NCI-H1092 treated with DMSO at 0.1 percent for 48 hours (cell line): ENCODE measurements at places on chromosomes 3 and 15.

DNA sequence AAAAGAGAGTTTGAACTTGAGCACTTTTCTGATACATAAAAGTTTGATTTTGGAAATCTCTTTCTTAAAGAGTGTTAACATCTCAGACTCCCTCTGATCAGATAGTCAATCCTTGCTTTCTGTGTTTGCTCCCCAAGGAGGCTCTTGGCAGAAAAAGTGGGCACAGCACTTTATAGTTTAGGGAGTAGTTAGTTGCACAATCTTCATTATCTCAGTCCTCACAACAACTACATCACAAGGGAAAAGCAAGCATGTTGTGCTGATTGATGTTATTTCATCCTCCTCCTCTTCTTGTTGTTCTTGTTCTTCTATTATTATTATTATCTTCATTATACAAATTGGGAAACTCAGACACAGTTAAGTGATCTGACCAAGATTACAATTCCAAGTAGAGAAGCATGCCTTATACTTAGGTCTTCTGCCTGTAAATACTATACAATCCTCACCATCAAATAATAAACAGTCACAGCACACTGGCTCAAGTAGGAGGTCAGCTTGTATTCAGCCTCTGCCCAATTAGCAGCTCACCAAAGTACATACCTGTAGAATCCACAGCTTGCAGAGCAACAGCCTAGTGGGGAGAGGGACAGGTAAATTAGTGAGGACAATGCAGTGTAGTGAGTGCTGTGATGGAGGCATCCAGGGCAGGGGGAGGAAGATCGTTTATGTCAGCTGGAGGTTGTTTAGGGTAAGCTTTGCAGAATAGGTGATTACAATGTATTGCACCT lies 304.1 kb upstream of the MME start:
- DNase-seq, result no peak

DNA sequence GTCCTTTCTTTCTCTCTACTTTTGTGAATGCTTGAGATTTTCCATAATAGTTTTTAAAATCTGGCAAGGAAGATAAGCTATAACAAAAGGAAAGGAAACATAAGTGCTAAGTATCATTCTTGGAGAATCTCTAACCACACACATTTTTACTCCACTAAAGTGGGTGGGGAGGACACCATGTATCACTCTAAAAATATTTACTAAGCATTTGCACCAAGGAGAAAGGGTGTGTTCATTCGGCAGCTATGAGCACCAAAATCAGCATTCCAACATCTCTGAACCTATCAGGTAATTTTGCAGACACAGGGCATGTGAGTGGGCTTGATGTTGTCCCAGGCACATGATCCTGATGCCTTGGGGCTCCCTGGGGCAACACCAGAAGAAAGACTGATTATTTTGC lies 5.5 kb downstream of the B4GALT4 start:
- DNase-seq, result no peak

GRCh38 chr3:64276131-64276530 lies 50.9 kb upstream of the PRICKLE2 start:
- no peak for DNase-seq

GRCh38 chr3:9201266-9201665 lies 48.2 kb downstream of the SRGAP3 start:
- no peak for DNase-seq

GRCh38 chr3:194279101-194279500 lies 72.0 kb downstream of the CPN2 start:
- no peak for DNase-seq

DNA sequence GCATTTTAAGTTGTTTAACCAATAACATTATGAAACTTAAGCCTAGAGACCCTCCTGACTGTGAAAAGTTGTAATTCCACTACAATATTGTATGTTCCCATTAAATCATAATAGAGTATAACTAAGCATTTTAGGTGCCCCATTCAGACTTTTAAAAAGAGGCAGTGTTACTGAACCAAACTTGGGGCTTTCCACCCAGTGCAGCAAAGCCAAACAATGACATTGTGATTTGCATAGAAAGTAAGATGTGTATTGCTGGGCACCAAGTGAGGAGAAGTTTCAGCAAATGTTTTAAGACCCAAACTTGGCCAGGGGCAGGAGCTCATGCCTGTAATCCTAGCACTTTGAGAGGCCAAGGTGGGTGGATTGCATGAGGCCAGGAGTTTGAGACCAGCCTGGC lies 706.2 kb downstream of the GRM7 start:
- no peak for DNase-seq

DNA sequence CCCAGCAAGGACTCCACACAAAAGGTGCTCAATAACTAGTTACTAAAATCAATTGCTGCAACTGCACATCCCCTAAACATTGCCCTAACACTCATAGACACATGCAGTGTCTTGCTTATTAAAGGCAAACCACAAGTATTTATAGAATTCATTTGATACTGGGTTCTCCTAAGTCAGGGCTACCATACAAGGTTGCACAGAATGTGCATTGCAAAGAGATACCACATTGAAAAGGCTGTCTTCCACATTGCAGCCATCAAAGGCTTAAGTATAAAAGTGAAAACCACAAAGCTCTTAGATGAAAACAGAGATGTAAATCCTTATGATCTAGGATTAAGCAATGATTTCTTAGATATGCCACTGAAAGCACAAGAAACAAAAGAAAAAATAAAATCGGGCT lies 33.6 kb upstream of the TOPAZ1 start:
- no peak for DNase-seq

GRCh38 chr3:85800676-85801075 lies 841.9 kb downstream of the CADM2 start:
- peak; percentile 20 for DNase-seq

DNA sequence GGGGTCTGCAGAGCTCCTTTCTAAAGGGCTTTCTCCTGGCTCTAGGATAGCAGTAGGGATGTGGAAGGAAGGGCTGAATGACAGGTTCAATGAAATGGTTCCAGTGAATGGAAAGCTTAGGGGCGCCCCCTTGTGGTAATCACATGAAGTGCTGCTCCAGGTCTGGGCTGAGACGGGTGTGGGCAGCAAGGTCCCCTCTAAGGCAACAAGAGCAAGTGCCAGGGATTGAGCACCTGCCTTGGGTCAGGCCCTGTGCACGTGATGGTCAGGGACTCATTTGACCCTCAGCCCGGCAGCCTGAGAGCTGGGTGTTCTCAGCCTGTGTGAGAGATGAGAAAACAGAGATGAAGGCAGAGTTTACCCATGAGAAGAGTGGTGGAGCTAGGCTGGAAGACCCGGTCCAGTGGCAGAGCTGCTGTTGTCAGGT lies 12.1 kb upstream of the CX3CR1 start:
- DNase-seq, result peak; percentile 33

GRCh38 chr3:167852216-167852615 lies 116.7 kb downstream of the SERPINI1 start:
- no peak for DNase-seq

DNA sequence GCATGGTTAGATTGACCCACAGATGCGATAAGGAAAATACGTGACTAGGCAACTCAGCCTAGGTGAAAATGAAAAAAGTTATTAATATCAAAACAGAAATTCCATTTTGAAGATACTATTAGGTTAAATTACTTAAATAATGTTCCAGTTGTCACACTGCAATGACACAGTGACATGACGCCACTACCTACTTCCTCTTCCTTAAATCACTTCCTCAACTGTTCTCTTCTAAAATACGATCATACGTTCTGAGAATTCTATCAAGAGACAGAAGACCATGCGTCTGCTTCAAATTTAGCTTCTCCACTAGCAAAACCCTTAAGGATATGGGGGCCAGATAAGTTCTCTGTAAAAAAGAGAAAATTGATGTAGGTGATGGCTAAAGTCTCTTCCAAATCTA lies 18.2 kb downstream of the CMTM6 start:
- no peak for DNase-seq

DNA sequence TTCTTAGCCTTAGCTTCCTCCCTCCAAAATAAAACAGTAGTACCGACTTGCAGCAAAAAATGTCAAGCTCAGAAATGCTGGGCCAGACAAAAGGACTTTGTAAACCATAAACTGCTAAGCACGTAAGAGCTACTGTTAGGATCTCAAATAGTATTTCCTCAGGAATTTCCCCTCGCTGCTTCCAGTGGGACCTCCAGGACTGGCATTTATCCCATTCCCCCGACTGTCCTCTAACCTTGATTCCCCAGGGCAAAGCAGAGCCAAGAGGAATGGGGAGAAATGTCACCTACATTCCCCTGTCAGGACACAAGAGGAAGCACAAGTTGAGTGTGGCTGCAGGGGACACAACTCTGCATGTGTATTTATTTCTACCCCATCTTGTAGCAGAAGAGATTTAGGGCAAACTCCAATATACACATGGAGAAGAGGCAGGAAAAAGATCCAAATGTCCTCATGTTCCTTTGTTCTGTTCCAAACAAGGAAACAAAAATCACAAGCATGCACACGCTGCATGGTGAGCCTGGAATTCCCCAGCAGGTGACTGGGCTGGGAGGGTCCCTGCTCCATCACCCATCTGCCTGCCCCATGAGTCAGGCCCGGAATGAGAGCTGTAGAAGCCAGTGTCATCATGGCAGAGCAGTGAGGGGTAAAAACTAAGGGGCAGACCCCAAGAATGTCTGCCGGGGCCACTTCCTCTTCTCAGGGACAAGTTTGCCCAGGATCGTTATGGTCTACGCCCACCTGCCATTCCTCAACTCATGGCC lies 4.2 kb downstream of the STOML1 start:
- no peak for DNase-seq

DNA sequence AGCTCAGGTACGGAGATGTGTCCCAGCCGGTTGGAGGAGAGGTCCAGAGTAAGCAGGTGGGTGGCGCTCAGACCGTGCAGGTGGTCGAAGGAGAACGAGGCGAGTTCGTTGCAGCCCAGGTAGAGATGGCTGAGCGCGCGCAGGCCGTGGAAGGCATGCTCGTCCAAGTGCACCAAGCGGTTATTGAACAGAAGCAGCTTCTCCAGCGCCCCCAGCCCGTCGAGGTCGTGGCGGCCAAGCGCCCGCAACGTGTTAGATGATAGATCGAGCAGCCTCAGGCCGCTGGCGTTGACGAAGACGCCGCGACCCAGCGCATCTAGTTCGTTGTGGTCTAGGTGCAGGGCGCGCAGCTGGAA lies 648 bp downstream of the AMIGO3 start:
- no peak for DNase-seq

GRCh38 chr3:159548675-159549335 lies 439.8 kb upstream of the IL12A start:
- no peak for DNase-seq

GRCh38 chr3:139468399-139468798 lies 7.9 kb downstream of the RBP2 start:
- DNase-seq, result peak; percentile 80

- no peak for DNase-seq
Measured at GRCh38 chr3:173986861-173987410, 589.4 kb downstream of the NLGN1 start.

DNA sequence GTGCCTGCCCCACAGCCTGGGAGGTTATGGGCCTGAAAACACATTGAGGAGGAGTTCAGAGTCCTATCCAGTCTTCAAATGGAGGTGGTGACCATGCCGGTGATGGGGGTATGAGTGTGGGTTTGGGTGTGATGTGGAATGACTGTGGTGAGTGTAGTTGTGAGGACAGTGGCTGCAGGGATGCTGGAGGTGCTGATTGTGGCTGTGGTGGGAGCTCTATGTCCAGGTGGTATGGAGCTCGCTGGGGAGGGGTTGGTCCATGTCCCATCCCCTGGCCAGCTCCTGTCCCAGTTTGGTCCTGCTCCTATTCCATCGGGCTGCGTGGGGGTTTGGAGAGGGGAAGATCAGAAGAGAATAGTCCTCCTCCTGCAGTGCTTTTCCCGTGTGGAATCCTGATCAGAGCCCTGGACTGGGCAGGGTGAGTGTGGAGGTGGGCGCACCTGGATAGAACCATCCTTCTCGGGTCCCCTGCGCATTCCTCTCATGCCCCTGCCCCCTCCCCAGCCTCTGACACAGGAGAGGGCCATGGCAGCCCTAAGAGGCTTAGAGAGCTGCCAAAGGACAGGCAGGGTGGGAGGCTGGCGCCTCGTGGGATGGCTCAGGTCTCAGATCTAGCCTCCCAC lies 23.0 kb upstream of the GOLGA6C start:
- DNase-seq, result no peak

DNA sequence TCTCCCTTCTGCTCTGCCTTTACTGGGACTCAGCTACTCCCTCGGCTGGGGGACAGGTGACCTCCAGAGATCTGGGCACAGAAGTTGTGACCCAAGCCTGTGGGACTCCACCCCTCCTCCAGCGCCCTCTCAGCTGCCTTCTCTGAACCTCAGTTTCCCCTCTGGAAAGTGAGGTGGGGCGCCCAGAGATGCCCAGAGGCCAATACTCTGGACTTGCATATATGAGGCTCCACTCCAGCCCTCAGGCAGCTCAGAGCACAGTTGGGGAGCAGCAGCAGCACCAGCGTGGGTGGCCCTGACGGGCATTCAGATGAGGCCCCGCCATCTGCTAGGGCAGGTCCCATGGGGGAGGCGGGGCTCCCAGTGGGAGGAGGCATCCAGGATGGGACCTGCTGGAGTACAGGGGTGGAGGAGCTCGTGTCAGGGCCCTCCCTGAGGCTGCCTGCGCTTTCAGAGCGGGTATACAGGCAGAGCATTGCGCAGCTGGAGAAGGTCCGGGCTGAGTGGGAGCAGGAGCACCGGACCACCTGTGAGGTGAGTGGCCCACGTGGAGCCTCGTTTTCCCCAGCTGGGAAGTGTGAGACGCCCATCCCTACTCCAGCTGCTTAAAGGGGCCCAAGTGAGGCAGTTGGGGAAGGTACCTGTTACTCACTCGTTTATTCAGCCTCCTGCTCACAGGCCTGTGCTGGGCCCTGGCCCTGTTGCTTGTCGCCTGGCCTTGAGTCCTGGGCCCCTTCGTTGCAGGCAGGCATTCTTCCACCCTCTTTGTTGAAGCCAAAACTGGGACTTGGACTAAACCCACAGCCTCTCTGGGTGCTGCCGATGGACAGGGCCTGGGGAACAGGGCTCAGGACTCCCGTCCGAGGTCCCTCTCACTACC lies 35.4 kb downstream of the PSTPIP1 start:
- no peak for DNase-seq

- no peak for DNase-seq
Measured at GRCh38 chr3:133988631-133989161, 41.0 kb downstream of the SLCO2A1 start.

- no peak for DNase-seq
Measured at GRCh38 chr15:55218056-55218455, 21.3 kb upstream of the RSL24D1 start.

- no peak for DNase-seq
Measured at GRCh38 chr15:31511707-31512310, 185.2 kb downstream of the KLF13 start.

- no peak for DNase-seq
Measured at GRCh38 chr15:94229591-94230369, 1.6 kb upstream of the MCTP2 start.

DNA sequence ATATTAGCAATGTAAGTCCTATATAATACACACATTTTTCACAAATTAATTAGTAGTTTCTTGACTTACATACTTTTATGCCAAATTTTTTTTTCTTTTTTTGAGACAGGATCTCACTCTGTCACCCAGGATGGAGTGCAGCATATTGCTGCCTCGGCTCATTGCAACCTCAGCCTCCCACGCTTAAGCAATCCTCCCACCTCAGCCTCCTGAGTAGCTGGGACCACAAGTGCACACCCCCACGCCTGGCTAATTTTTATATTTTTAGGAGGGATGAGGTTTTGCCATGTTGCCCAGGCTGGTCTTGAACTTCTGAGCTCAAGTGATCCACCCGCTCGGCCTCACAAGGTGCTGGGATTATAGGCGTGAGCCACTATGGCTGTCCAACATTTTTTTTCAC lies 54.6 kb downstream of the RNF111 start:
- DNase-seq, result no peak
